ENCODE measurements at places on chromosomes 6 and 20. TPM values are rescaled to one million over a fixed set of nuclear protein-coding genes. Genes with fewer than 3 reads are reported as not detected.

Gene C20orf141
- not detected for total RNA-seq

Gene SLC26A8
- total RNA-seq, result not detected

Gene ARMC12
- total RNA-seq, result not detected

Gene CST4
- total RNA-seq, result 0.98 TPM

Gene GSTA2
- not detected for total RNA-seq

Gene PNPLA1
- 0.29 TPM for total RNA-seq

Gene C6orf132
- 66.0 TPM for total RNA-seq

Gene TREM2
- total RNA-seq, result not detected

Gene EGFL8
- 7.9 TPM for total RNA-seq

Gene BPIFA1
- total RNA-seq, result not detected

Gene KHDC1L
- 0.80 TPM for total RNA-seq

Gene SLC13A3
- total RNA-seq, result not detected

Gene PRSS16
- 7.3 TPM for total RNA-seq

Gene SCRT2
- total RNA-seq, result not detected

Gene EYA4
- 10.0 TPM for total RNA-seq

Gene FAM209A
- total RNA-seq, result 0.51 TPM

Gene IYD
- not detected for total RNA-seq

Gene TSPYL1
- 38.8 TPM for total RNA-seq

Gene IFT52
- 22.9 TPM for total RNA-seq

Gene RHAG
- not detected for total RNA-seq

Gene REM1
- total RNA-seq, result not detected

Gene ARG1
- total RNA-seq, result not detected

Gene RBPJL
- not detected for total RNA-seq

Gene PROCR
- total RNA-seq, result 45.4 TPM

Gene TIAM2
- 2.8 TPM for total RNA-seq

Gene OTOR
- total RNA-seq, result not detected

Gene CASS4
- total RNA-seq, result 0.04 TPM

Gene PPP1R10
- total RNA-seq, result 44.2 TPM

Gene PSORS1C2
- not detected for total RNA-seq

Gene CST2
- not detected for total RNA-seq

Gene RAD21L1
- total RNA-seq, result 0.11 TPM

Data from PC-3 (cell line).